NCI-H82 (cell line): ENCODE measurements at places on chromosomes 6 and 20.

GRCh38 chr6:52985228-52985627, 9.9 kb downstream of the GSTA4 start:
- no peak for DNase-seq

- DNase-seq = no peak
Observed at GRCh38 chr6:71737953-71738352, 148.4 kb upstream of the RIMS1 start.

- DNase-seq = no peak
Observed at GRCh38 chr6:118895261-118895560, 1.3 kb downstream of the ASF1A start.

DNA sequence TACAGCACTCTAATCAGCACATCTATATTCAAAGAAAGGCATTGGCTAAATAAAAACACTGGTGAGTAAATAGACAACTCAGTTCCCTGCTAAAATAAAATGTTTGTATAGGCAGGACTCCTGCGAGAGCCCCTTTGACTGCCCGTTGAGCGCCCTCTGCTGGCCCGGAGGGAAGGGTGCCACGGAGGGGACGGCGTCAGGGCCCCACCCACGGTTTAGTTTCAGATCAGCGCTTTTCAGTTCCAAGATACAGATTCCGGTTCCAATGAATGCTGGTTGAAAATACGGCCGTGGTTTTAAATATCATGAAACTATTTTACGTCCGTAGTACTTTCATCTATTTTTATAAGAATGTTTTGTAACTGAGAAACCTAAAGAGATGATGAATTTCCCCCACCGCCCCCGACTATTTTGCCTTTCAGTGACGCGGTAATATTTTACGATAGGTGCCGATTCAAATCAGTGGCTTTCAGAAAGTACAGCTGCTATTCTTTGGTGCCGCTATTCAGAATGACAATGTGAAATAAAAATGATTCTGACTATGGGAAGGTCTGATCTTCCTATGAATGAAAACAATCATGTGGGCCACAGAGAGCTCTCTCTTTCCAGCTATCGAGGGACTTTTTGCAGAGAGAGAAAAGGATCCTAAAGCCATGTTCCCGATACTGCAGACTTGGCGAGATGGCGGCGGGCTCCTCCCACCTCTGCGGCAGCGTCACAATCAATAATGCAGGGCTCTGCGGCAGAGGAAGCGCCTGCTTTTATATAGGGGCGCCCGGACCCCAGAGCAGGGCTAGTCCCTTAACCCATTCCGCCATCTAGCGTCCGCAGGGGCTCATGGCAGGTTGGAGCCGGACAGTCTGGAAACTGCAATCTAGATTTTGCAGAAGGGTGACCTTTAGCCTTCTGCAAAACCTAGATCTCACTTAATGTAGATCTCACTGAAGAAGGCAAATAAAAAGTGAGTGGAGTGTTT, 10.6 kb upstream of the CCN6 start:
- DNase-seq = peak; percentile 98

- DNase-seq = no peak
Observed at GRCh38 chr20:64064145-64064698, 1.2 kb downstream of the TCEA2 start.

DNA sequence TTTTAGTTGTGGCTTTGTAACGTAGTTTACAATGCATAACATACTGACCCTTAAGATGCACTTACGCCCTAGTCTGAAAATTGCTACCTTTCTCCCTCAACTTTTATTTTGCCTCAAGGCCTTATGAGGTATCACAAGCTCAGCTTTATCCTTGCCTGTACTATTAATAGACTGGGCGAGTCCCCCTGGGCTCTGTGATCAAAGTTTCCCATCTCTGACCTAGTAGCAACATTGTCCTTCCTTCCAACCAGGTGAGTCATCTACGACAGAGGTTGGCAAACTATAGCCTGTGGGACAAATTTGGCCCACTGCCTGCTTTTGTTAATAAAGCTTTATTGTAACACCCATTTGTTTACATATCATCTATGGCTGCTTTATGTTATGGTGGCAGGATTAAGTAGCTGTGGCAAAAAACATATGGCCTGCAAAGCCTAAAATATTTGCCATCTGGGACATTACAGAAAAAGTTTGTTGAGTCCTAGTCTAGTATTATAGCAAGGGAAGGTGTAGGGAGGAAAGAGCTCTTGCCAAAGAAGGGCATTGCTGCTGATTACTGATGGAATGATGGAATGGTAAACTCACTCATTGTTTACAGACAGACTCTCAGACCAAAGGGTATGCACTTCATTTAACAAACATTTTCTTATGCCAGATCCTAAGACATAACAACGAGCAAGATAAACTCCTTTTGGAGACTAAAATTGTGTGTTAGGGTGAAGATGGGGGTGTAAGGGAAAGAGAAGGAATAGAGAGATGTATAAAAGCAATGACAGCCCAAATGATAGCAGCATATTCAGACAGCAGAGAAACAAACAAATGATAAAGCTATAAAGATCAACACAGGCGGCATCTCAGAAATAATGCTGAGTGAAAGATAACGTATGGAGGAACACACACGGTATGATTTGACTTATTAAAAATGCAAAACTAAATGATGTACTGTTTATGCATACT, 74.2 kb downstream of the SLC22A23 start:
- DNase-seq = peak; percentile 59

DNA sequence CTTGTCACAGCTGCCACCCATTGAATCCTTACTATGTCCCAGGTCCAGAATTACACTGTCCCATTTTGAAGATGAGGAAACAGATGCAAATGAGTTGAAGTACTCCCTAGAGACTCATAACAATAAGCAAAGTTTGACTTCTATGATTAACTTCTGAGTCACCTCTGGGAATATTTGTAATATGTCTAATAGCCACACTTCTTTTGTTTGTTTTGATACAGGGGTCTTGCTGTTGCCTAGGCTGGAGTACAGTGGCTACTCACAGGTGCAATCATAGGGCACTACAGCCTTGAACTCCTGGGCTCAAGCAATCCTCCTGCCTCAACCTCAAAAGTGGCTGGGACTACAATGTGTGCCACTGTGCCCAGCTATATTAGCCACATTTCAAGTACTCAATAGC, 11.4 kb upstream of the SOX12 start:
- DNase-seq = no peak

GRCh38 chr20:36919715-36920333, 31.7 kb downstream of the SAMHD1 start:
- peak; percentile 77 for DNase-seq

GRCh38 chr6:110815015-110815410, 256 bp downstream of the CDK19 start:
- no peak for DNase-seq

DNA sequence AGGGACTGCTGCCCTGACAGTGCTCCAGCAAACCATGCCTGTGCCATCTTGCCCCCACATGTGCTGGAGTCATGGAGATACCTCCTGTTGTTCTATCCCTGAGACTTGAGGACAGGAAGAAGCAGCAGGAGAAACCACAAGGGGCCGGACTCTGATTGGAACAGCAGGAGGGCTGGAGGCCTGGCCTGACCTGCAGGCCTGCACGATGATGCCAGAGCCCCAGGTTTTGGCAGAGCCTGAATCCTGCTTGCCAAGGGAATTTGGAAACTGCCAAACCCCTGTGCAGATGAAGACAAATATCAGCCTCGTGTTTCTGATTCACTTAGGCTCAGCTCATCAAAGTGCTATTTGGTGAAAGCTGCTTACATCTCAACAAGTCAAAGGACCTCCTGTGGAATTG, 177.6 kb downstream of the MAFB start:
- no peak for DNase-seq

DNA sequence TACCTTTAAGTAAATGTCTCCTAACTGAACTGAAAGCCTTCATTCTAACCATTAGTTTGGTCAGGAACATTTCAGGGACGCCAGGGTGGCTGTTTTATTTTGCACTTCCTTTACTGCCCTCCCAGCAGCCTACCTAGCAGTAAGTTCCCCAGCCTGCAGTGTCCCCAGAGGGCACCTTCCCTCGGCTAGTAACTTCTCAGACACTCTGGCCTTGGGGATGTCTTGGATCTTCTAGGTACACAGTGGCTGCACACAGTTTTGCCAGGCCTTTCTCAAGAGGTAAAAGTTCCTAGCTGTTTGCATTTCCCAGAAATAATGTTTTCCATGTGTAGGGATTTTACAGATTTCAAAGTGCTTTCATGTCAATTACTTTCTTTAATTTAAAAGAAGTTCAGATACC, 378 bp upstream of the LAMA2 start:
- DNase-seq = no peak

- no peak for DNase-seq
Observed at GRCh38 chr6:63672582-63673129, 37.1 kb downstream of the PHF3 start.

- peak; percentile 68 for DNase-seq
Observed at GRCh38 chr6:155152211-155153076, 111.4 kb upstream of the CLDN20 start.

DNA sequence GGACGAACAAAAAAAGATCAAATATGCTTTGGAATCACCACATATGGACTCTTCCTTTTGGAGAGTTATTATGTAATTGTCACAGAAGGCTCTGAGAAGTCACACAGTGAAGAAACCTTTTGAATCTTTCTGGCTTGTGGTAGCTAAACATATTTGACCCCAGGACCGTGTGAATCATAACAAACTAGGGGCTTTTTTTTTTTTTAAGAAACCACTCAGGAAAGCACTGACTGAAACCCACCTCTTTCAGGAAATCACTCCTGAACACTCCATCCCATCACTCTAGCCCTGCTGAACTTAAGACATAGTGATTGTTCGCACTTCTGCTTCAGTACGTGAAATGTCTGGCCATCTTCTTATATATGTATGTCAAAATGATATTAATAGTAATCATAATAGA, 495.9 kb upstream of the ARID1B start:
- DNase-seq = no peak

GRCh38 chr6:133906050-133906449, 17.1 kb downstream of the TCF21 start:
- no peak for DNase-seq

- DNase-seq = no peak
Observed at GRCh38 chr20:38838326-38838725, 32.8 kb downstream of the PPP1R16B start.

- DNase-seq = no peak
Observed at GRCh38 chr6:37283268-37283667, 25.3 kb upstream of the TMEM217 start.

DNA sequence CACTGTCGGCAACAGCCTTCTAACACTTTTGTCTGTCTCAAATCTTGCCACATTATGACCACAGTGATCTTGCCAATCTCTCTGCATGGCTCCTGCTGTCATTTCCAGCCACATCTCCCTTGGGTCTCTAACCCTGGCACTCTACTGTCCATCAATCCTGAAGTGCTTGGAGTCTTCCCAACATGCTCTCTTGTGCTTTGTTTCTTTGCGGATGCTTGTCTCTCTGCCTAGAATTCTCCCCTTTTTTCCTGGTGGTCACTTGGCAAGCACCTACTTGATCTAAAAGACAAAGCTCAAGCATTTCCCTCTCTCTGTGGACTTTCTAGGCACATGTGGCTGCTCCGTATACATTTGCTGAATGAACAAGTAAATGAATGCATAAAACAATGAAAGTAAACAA, 290.7 kb upstream of the MAP3K7 start:
- DNase-seq = no peak

DNA sequence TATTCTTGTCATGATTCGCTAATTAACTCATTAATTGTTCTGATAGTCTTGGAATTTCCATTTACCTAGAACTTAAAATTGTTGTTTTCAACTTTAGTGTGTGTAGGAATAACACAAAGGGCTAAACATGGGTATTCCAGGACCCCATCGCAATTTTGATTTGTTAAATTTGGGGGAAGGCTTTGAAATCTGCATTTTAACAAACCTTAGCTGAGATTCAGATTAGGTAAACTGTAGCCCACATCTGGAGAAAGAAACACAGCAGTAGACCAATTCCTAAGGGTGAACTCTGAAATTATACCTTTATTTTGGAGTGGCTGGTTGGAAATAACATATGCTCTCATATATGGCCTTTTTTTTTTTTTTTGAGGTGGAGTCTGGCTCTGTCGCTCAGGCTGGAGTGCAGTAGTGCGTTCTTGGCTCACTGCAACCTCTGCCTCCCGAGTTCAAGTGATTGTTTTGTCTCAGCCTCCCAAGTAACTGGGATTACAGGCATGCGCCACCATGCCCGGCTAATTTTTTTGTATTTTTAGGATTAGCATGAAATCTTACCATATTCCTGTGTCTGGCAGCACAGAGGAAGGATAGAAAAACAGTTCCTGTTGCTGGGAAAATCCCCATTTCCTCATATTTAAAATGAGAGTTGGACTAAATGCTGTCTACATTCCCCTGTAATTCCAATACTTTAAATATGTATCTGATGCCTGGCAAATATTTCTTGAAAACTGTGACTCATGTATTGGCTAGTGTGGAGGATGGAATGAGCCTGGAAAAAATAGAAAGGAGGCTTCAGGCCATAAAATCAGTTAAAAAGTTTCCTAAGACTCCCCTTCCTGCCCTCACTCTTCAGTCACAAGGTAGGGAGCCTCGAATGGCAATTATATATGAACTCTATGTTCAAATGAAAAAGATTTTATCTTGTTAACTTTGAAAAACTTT, 96.7 kb upstream of the FAM184A start:
- no peak for DNase-seq

DNA sequence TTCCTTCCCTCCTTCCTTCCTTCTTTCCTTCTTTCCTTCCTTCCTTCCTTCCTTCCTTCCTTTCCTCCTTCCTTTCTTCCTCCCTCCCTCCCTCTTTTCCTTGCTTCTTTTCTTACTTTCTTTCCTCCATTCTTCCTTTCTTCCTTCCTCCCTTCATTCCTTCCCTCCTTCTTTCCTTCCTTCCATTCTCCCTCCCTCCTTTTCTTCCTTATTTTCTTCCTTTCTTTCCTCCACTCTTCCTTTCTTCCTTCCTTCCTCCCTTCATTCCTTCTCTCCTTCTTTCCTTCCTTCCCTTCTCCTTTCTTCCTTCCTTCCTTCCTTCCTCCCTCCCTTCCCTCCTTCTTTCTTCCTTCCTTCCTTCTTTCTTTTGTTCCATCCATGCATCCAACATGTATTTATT, 35.1 kb upstream of the EDN3 start:
- no peak for DNase-seq

DNA sequence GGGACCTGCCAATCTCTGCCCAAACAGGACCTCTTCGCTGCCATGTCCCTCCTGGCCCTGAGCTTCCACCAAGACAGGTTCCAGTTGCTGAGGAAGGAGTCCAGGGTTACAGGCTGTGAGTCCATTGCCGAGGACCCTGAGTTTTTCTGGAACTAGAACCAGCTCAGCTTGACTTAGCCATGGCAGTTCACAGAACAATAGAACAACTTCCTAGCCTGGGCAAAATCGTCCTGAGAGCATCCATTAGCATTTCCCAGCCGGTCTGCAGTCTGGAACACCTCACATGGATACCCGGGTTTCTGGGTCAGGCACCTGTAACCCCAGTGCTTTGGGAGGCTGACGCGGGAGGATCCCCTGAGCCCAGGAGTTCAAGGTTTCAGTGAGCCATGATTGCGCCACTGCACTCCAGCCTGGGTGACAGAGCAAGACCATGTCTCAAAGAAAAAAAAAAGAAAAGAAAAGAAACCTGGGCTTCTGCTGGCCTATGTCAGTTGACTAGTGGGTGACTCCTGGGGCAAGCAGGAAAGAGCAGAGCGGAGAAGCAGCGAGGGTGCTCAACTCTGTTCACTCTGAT, 90.3 kb downstream of the TCP11 start:
- DNase-seq = no peak
